Activated CD4-positive, alpha-beta memory T cell treated with anti-CD3 and anti-CD28 coated beads, Interleukin-2, amount 10 ng/mL, durations not matched to agents 7 days and 5 days (primary cell): ENCODE measurements at places on chromosomes 12 and 14. TPM values are rescaled to one million over a fixed set of nuclear protein-coding genes. Genes with fewer than 3 reads are reported as not detected.

CLEC6A gene
- not detected for total RNA-seq

DNA sequence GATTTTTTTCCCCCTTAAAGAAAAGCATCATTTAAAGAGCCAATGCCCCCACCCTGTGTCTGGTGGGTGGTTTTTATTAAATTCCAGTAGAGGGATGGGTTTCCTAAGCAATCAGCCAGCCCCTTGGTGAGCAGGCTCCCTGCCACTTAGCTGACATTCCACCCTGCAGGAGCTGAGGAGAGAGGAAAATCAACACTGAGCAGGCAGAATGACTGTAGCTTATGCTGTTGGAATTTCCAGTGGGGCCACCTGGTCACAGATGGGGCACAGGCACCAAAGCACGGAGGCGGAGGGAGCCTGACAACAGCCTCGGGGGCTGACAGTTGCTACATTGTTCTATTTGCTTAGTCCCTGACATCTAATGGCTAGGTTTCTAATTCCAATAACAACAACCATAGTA, 127.7 kb downstream of the TMEM30B start:
- peaks cover 15% of the 10 kb centered on the region for H3K27me3 ChIP-seq
- H3K4me3 ChIP-seq = no peak overlapping the region
- no peak for DNase-seq
- H3K27ac ChIP-seq = no peak overlapping the region
- peaks cover 2% of the 10 kb centered on the region for H3K36me3 ChIP-seq

TMEM132C gene
- 0.05 TPM for total RNA-seq

DNA sequence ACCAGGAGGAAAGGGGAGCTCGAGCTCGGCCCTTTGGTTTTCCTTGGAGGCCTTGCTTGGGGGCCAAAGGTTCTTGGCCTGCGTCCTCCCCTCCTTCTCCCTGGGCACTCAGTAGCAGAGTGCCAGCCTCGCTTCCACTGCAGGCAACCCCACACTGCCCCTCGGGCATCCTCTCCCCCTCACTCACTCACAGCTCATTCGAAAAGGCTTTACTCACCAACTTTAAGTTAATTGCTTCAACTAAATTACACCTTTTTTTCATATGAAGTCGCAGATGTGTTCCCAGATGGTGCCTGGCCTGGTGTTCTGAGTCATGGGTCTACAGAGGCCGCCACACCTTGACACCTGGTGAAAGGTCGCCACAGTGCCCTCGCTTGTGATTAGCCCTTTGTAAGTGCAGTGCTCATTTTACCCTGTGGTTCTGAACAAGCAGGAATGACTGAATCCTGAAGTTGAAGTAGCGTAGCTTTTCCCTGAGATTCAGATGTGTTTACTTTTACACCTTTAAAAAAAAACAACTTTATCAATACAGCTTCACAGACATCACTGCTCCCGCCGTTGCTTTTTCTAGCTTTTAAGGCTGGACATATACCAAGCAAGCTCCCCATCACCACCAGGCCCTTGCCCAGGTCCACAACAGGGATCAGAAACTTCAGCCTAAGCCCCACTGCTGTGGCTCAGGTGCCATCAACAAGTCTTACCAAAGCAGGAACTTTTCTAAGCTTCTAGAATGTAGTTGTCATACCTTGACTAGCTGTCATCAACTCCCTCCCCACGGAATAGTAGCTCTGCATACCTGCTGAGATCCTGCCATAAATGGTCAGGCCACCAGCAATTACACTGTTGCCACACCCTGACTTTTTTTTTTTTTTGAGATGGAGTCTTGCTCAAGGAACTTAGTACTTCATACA, 20.3 kb upstream of the ADIPOR2 start:
- H3K27me3 ChIP-seq = no peaks in the 10 kb centered on the region
- peaks cover 4% of the 10 kb centered on the region for H3K36me3 ChIP-seq
- no peak overlapping the region for H3K4me3 ChIP-seq
- no peak for DNase-seq
- no peak overlapping the region for H3K27ac ChIP-seq

PLEKHA5 gene
- 15.2 TPM for total RNA-seq

GRCh38 chr12:27975222-27976136, 2.9 kb upstream of the PTHLH start:
- no peak overlapping the region for H3K27ac ChIP-seq
- peaks cover 89% of the 10 kb centered on the region for H3K27me3 ChIP-seq
- peaks cover 10% of the 10 kb centered on the region for H3K4me1 ChIP-seq
- no peak for DNase-seq
- no peaks in the 10 kb centered on the region for H3K36me3 ChIP-seq

KLRK1 gene
- 0.93 TPM for total RNA-seq

GRCh38 chr12:118404876-118405521, 28.6 kb downstream of the SUDS3 start:
- DNase-seq = peak; percentile 58
- no peak overlapping the region for H3K27ac ChIP-seq
- no peak overlapping the region for H3K4me3 ChIP-seq
- no peaks in the 10 kb centered on the region for H3K27me3 ChIP-seq
- H3K36me3 ChIP-seq = peaks cover 41% of the 10 kb centered on the region
